ENCODE measurements at places on chromosomes 4 and X.

GRCh38 chrX:37314531-37314930 lies 34.6 kb upstream of the PRRG1 start:
- DNase-seq: no peak

DNA sequence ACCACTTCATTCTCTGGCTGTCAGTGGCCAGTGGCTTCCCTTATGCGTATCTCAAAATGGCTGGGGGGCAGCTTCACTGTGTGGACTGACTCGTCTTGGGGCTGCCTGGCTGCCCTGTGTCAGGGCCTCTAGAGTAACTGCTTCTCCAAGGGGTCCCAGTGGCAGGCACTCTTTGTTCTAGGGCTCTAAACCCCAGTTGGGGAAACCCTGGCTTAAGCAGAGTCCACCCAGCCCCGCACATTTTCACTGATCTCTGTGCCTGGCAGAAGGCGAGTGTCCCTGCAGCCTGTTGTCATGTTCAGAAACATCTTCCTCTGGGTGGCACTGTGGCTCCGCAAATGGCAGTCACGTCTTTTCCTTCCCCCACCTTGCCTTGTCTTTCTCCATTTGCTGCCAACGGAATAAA lies 59.7 kb downstream of the NBDY start:
- DNase-seq: no peak

DNA sequence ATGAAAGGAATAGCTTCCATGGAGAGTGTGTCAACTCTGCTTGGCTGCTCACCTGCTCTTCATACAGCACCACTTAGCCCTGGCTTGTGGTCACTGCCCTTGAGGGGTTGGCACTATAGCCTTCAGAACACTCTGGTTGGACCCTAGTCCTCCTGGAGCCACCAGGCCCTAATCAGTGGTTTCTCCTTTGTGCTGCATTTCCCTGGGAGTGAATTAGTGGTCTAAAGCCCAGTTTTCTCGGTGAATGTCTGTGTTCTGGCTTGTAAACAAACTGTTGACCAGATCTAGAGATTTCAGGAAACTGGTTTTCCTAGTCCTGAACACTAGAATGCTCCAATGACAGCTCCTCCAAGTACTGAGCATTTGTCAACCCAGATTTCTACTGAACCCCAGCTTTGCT lies 28.6 kb upstream of the TMEM154 start:
- DNase-seq: no peak

DNA sequence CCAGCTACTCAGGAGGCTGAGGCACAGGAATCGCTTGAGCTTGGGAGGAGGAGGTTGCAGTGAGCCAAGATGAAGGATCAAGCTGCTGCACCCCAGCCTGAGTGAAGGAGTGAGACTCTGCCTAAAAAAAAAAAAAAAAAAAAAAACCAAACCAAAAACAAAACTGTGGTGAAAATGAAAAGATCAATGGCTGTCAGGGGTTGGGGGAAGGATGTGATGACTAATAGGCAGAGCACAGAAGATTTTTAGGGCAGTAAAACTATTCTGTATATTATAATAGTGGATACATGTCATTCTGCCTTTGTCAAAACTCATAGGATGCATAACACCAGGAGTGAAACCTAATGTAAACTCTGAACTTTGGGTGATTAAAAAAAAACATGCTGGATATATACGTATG lies 69.9 kb upstream of the ELOVL6 start:
- no peak for DNase-seq

DNA sequence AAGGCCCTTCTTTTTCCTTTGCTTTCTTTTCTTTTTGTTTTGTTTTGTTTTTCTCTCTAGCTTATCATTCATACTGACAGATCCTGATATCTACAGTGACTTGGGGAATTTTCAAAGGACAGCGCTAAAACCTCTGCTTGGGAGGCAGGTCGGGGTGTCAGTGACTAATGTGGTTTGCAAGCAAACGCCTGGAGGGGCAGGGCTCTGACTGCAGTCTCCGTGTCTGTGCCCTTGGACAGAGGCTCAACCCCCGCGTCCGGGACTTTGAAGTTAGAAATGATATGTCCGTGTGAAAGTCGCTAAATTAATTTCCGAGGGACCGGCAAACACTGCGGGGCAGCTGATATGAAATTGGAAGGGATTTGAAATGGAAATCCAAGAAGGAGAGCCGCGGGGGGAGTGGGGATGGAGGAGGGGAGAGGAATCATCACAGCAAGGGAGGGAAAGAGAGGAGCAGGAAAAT lies 312.4 kb downstream of the DHRSX start:
- no peak for DNase-seq

DNA sequence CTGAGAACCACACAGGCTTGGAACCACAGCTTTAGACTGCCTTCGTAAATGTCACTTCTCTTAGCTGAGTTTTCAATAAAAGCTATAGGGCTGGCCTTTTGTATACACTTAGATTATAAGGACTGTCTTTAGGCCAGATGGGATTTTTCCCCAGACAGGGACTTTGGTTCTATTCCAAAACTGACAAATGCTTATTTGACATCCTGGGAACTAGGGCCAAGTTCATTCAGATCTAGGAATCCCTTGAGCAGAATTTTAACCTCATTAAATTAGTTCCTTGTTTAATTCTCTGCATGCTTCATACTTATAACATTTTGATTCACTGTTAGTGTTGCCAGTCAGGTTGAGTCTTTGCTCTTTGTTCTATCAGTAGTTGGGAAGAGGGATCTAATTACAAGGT lies 23.1 kb downstream of the ZRSR2 start:
- no peak for DNase-seq

DNA sequence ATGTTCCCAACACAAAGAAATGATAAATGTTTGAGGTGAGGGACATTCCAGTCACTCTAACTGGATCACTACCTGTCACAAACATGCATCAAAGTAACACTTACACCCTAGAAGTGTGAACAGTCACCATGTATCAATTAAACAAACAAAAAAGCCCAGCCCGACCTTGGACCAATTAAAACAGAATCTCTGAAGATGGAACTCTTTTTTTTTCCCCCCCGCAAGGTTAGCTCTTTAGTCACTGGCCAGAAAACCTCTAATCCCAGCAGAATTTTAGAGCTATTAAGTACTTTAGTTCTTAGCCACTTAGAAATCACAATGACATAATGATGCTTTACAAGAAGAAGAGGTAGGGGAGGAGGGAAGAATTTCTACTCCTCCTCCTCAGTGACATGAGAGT lies 154.5 kb downstream of the PALLD start:
- DNase-seq: no peak

DNA sequence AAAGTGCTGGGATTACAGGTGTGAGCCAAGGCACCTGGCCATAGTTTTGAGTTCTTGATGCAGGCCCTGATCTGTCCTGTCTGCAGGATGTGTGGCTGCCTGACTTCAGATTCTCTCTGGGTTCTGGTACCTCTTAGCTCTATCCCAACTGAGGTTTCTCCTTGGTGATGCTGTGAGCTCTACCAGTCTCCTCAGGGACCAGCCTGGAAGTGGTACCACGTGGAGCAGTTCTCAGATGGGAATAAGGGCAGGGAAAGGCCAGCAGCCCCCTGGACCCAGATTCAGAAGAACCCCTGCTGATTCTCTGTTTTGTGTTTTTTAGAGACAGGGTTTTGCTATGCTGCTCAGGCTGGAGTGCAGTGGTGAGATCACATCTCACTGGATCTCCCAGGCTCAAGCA lies 85.0 kb upstream of the HELT start:
- DNase-seq: no peak

DNA sequence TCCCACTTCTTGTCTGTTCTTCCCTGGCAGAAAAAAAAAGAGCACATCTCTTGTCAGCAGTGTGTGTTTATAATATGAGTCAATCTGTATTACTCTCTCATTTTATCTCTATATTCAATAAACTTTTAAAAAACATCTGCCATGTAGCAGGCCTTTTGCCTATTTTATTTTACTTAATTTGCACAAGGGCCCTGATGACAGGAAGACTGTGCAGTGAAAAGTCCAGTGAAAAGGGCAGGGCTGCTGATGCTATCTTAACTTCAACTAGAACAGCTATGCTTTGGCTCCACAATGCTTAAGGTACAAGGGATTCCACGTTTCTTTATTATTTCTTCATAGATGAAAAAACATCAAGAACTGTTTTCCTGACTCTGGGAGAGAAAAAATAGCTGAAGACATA lies 97.0 kb upstream of the DGKK start:
- DNase-seq: no peak

- peak; percentile 47 for DNase-seq
These were observed 52.4 kb upstream of the TRIM2 start for GRCh38 chr4:153151535-153152455.

DNA sequence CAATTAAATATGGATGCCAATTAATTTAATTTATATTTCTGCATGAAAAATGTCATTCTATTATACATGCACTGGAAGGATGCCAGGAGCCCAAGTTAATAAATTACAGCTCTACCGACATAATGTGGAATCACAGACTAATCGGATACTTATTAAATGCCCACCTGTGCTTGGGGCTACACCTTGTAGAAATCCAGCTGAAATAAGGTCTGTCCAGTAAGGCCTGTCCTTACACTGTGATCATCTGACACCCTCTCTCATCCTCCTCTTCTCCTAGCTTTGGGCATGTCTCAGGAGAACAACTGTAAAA lies 6.0 kb upstream of the SHISA3 start:
- no peak for DNase-seq

DNA sequence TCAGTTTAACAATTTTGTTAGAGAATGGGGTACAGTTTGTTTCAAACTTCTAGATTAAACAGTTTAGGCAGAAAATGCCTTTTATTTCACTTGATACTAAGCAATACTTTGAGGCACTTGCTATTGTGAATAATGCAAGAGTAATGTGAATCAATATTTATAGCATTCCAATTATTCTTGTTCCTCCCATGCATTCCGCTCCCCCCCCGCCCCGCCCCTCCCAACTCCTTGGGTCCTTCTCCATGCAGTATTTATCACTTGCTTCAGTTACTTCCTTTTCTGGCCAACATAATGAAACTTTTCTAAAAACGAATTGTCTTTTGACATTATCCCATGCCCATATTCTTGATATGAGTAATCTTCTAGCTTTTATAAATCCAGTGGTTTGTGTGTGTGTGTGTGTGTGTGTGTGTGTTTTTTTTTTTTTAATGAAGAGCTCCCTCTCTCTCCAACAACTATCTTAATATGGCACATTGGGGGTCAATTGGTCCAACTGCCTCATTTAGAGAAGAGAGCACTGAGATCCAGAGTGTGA lies 1.6 kb downstream of the BANK1 start:
- DNase-seq: no peak

DNA sequence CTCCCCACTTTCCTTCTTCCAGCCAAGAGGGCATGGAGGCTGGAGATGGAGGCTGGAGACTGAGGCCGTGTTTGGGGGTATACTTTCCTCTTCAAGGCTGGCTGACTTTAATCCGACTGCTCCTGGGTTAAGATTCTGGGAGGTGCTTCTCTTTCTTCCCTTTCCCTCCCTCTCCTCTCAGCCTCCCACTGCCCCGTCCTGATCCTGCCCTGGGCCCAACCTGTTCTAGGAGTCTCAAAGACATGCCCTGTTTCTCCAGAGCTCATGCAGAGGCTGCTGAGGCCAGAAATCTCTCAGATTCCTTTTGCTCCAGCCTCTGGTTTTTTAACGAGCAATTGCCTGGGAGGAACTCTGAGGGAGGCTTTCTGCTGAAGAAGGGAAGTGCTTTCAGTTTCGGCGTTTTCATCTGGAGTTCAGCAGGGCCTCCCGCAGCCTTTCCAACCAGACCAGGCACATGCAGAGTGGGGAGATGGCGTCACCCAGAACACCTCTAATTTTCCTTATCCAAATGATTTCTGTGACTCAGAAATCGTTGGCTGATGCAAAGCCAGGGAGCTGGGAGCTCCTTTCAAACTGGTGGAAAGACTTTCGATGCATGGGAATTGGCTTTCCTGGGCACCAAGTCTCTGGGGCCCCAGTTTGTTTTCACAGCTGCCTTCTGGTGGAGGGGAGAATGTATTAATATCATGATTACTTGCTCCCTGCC lies 34.5 kb upstream of the FAM9C start:
- no peak for DNase-seq

DNA sequence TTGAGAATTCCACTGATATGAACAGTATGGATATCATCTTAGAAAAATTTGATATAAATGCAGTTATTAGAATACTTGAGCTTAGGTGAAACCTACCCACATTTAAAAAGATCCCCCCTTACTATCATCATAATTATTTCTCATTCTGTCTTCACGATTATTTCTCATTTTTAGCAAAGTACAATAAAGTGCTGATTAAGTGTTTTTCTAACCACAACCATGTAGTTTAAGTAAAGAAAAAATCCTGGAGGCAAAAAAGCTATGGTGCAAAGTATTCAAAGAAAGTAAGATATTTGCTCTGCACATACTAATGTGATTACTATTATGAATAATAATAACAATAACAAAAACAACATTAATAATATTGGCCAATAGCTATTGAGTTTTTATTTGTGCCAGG lies 365.6 kb upstream of the PCDH7 start:
- no peak for DNase-seq

DNA sequence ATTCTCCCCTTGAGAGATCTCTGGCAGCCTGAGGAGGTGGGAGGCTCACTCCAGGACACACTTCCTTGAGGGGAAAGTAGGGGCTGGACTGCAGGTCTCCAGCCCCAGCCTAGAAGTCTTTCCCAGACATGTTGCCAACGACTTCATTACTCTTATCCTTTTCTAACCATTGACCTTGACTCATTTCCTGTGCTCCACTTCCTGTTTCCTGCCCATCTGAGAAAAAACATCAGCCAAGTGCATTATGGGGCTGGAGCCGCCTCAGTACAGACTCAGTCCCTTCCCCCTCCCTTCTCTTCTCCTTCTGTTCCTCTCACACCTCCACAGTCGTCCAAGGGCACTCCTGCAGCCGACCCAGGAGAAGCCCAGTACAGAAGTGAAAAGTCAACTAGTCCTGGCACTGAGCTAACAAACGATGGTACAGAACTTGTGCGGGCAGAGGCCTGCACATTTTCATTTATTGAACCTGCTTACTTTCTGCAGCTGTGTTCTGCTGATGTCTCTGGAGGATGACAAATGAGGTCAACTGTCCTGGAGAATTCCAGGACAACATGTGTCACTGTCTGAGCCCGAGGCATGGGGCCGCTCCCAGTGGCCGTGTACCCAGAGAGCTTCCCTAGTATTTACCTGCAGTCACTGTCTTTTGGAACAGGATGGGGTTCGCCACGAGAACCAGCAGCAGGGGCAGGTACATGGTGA lies 20.1 kb downstream of the GPR143 start:
- DNase-seq: no peak

- DNase-seq: no peak
These were observed 449 bp downstream of the CTPS2 start for GRCh38 chrX:16711893-16712547.

DNA sequence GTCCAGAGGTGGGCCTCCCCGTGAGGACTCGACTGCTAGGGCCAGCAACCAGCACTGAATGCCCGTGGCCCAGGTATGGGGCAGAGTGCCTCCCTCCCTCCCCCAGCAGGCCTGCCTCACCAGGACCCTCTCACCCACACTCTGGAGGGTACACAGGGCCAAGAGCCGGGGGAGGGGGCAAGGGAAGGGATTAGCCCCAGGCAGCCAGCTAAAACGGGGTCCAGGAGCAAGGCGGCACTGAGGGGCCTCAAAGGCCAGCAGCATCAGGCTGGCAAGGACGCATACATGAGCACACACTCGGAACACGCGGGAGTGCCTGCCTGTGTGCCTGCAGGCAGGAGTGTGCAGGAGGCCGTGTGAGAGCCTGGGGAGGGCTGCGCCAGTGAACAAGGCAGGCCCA lies 18.3 kb upstream of the DUSP9 start:
- DNase-seq: no peak
